Upper lobe of right lung (tissue), 1 donor: ENCODE measurements at places on chromosomes 5 and 9.

- no peak for DNase-seq
Observed at GRCh38 chr5:130333089-130333488, 428.8 kb downstream of the CHSY3 start.

DNA sequence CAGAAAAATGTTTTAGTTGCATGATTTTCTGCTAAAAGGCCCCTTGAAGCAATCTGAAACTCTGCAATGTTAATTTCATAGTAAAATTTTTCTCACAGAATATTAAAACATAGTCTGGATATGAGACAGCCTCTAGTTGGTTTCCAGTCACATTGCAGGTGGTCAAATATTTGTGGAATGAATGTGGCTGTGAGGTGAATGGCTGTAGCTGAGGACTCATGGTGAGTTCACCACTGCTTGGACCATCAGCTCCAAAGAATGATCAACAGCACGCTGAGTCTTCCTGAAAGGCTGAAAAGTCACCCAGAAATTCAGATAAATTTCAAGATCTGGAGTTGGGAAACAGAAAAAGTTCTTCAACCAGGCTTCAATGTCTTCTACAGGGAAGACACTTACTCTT, 79.8 kb downstream of the MAT2B start:
- no peak for DNase-seq

DNA sequence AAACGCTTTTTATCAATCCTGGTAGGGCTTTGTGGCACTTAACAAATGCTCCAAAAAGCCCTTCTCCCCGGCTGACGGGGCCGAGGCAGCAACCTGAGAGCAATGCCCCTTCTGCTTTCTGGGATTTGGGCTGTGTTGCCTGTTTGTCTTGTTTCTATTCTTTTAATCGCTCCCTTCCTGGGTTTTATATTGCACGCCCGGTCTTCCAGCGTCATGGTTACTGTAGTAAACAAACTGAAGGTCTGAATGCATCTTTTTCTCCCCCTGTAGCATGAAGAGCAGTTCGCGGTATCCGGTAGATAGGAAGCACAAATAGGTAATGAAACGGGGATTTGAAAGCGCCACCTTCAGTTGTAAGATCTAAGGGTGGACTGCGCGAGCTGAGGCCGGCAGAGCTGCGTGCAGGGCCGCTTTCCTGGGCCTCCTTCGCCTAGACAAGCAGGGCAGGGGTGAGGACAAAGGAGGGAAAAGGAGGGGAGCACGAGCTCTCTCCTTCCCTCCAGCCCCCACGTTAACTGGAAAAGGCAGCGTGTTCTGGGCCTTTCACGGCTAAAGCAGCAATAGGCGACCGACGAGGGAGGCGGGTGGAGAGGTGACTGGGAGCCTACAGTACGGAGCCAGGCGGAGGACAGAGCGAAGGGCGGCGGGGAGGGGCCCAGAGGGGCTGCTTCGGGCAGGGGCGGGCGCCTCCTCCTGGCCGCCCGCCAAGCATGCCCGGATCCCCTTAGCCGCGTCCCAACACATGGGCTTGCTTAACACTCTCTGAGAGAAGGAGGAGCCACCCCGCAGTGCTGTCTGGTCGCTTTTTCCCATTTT, 49.3 kb upstream of the ZNF366 start:
- DNase-seq, result peak; percentile 87

DNA sequence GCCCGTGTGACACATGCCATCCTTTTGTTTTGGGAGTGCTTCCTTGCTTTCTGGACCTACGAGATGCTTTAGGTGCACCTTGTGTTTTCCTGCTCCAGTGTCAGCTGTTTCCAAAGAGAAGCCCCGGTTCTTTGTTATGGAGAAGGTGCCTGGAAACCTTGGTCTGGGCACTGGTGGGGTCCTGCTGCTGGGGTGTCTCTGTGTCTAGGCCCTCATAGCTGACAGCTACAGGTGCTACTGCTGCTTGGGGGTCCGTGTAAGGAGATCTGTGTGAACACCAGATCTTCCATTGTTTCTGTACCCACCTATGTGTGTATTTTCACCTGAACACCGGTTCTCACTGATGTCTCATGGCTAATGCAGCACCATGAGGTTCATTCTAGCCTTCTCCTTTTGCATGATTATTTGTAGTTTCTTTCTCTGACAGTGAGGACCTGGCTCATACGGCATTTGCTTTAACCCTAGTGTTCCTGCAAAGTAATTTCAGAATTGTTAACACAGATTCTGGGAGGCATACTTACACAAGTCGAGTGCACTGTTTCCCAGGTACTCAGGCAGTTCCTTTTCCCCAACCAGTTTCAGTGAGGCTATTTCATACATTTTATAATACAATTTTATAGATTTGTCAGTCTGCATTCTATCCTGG, 13.2 kb upstream of the FAM120AOS start:
- DNase-seq, result no peak

GRCh38 chr5:169305366-169305765, 4.4 kb upstream of the SLIT3 start:
- no peak for DNase-seq
